ENCODE measurements at places on chromosomes 2 and 18.

DNA sequence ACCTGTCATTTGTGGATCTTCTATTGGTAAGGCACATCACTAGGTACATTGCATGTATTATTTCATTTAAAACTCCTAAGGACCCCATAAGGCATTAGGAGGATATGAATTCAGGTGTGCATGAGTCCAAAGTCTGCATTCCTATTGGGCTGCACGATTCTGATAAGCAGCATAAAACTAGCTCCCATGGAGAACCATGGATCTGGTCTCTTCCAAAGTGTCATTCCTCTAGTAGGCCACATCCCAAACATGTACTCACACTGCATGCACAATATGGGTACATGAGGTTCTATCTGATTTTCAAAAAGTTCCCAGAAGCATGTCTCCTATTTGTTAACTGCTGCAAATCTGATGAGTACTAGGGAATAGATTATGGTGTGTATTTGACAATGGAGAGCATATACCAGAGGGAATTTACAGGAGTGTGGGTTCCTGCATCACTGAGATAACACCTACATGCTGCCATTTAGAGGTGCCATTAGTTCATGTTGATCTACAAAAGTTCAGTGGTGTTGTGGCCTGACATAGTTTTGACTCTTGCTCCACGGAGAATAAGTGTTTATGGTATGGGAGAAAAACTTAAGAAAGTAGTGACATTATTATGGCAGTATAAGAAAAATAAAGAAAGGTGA, 11.3 kb downstream of the CYTIP start:
- DNase-seq: no peak

GRCh38 chr2:234145057-234145456, 94.6 kb downstream of the SPP2 start:
- no peak for DNase-seq

DNA sequence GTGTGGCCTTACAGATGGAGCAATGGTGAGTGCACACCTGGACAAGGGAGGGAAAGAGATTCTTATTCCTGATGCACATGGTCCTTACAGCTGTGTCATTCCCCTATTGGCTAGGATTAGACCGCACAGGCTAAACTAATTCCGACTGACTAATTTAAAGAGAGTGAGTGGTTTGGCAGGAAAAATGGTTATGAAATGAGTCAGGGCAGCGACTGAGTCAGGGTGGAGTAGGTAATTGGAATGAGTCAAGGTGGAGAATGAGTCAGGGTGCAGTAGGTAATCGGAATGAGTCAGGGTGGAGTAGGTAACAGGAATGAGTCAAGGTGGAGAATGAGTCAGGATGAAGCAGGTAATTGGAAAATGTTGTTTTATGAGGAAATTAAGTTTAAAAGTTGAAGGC, 1353.7 kb upstream of the LRRTM1 start:
- DNase-seq: no peak

- DNase-seq: no peak
Observed at GRCh38 chr18:79489899-79490625, 94.3 kb downstream of the NFATC1 start.

GRCh38 chr18:48137374-48138081, 207.1 kb upstream of the SMAD2 start:
- DNase-seq: peak; percentile 66

DNA sequence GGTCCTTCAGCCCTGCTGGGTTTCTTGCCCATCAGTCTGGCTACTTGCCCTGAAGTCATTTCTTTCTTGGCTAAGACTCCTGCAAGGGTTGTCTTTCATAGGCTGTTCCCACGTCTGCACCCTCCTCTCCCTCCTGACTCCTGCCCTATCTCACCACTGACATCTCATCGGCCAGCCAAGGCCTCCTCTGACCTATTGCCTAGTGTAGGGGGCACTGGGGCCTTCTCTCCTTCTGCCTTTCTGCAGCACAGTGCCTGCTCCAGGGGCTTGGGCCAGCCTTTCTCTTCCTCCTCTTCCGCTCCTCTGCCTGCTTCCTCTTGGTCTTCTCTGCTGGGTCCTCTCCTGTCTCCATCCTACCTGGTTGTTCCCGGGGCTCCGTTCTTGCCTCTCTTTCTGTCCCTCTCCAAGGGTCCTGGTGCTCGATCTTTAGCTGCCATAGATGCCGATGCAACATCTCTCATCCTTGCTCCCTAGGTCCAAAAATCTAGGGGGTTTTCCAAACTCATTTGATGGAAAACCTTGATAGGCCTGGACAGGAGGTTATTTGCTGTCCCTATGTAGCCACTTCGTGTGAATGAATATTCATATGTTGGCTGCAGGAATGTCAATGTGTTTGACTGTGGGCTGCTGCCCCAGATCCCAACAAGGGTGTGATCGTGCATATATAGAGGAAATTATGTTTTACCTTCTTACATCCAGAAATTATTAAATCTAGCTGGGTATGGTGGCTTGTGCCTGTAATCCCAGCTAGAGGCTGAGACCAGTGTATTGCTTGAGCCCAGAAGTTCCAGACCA, 9.7 kb upstream of the NT5DC4 start:
- no peak for DNase-seq

DNA sequence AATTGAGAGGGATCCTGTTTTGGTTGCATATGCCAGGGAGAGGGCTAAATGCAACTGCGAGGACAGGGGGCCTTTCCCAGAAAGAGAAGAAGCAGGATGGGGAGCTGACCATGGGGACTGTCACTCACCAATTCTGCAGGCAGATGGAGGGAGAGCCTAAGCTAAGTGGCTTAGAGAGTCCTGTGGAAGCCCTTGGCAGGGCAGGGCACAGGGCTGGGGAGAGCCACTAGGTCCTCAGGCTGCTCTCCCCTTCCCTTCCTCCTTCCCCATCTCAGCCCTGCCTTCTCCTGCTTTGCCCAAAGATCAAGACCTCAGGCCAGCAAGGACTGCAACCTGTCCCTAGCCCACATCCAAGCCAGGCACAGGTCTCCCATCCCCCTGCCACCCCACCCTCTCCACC, 24.4 kb upstream of the CATIP start:
- DNase-seq: no peak

DNA sequence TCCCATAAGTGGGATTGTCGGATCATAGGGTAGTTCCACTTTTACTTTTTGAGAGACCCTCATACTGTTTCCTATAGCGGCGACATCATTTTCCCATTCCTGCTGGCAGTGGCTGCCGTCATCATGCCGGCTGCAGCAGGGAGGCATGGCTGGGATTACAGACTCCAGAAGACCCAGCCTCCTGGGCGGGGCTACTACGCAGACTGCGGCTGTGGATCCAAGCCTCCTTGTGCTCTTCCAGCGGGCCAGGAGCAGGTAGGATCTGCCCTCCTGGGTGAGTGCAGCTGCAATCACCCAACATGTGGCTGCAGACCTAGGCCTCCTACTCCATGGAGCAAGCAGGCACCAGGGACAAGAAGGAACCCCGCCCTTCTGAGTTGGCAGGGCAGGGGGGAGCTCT, 359.2 kb downstream of the GALR1 start:
- no peak for DNase-seq

All from transverse colon (tissue), 4 donors.